ENCODE measurements at places on chromosomes 2 and 18.

- DNase-seq = no peak
These were observed 86.5 kb downstream of the INHBB start for GRCh38 chr2:120432293-120432975.

GRCh38 chr2:197672371-197672893 lies 3.0 kb downstream of the RFTN2 start:
- no peak for DNase-seq

- no peak for DNase-seq
These were observed 162.3 kb upstream of the TRIB2 start for GRCh38 chr2:12554224-12555011.

GRCh38 chr18:75253784-75254183 lies 43.2 kb downstream of the TSHZ1 start:
- DNase-seq = no peak

GRCh38 chr2:172119089-172119488 lies 16.4 kb upstream of the DLX2 start:
- peak; percentile 42 for DNase-seq

GRCh38 chr2:121234144-121234543 lies 50.9 kb downstream of the TFCP2L1 start:
- no peak for DNase-seq

GRCh38 chr2:36271266-36271665 lies 84.3 kb upstream of the CRIM1 start:
- no peak for DNase-seq

DNA sequence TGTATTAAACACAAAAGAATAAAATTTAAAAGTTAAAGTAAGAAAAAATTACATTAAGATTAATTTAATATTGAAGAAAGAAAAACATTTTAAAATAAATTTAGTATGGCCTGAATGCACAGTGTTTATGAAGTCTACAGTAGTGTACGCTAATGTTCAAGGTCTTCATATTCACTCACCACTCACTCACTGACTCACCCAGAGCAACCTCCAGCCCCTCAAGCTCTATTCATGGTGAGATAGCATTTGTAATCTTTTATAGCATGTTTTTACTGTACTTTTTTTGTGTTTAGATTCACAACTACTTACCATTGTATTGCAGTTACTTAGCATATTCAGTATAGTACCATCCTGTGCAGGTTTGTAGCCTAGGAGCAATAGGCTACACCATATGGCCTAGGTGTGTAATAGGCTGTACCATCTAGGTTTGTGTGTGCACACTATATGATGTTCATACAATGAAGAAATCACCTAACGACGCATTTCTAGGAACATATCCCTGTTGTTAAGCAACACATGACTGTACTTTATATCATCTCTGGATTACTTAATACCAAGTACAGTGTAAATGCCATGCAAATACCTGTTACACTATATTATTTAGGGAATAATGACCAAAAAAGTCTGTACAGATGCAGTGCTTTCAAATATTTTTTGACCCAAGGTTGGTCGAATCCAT lies 144.0 kb upstream of the IL1R2 start:
- no peak for DNase-seq

DNA sequence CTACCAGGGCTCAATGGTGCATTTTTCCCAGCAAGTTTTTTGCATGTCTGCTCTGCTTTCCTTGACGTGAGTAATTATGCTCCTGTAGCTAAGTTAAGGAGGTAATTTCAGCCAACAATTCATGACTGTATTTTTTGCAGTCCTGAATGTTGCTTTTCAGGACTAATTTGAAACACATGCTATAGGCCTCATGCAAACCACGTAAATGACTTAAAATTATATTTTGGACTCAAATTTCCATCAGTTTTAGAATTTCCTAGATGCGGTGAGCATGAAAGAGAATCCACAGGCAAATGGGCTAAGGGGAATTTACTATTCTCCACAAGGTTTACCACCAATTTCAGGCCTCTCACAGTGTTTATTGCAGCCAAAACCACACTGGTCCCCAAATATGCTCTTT lies 589.9 kb upstream of the LRRTM1 start:
- DNase-seq = no peak

GRCh38 chr2:119178776-119179175 lies 20.2 kb upstream of the C1QL2 start:
- no peak for DNase-seq

DNA sequence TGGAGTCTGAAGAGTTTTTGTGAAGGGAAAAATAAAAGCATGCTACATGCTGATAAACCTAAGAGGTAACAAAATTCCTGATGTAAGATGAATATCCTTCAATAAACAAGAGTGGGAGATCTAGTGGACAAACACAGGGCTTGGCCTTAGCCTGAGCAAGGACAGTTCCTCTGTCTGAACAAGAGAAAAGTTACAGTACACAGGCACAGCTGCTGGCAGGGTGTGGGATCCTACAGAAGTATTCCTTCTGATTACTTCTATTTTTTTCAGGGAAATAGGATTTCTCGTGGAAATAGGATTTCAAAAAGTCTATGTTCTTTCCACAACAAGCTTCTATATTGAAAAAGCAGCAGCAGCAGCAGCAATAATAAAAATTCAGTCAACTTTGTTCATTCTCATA lies 54.1 kb downstream of the NBAS start:
- DNase-seq = no peak

DNA sequence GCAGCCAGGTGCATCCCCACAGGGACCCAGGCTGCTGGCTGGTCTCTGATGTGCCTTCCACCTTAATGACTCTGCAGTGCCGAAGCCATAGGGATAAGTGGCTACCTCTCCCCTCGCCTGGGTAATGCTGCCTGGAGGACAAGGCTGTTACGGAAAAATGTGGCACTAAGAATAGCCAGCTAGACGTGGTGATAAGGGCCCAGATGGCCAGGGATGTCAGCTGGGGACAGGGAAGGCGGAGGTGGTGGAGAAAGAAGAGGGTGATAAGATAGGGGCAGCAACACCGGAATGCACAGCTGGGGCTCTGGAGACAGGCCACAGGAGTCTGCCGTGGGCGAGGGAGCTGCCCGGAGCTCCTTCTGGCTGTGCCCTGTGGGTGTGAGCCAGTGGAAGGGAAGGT lies 170.6 kb downstream of the FHOD3 start:
- DNase-seq = no peak

DNA sequence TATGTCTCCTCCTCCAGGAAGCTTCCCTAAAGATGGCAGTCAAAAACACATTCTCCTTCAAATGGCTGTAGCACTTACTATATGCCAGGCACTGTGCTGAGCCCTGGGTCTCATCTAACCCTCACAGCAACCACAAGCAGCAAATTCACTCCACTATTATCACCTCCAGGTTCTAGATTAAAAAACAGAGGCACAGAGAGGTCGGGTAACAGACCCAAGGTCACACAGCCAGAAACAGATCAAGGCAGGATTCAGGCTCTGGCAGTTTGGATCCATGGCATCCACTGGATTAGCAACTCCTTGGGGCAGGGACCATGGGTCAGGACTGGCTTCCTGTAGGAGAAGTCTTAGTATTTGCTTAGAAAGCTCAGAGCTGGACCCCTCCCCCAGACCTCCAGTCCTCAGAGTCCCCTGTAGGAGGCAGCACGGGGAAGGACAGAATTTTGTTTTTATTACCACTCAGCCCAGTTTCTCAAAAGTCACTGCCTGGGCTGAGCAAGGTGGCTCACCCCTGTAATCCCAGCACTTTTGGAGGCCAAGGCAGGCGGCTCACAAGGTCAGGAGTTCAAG lies 34.4 kb downstream of the ZFP36L2 start:
- no peak for DNase-seq

- no peak for DNase-seq
These were observed 221.9 kb upstream of the RBBP8 start for GRCh38 chr18:22711192-22711685.

- DNase-seq = no peak
These were observed 79.9 kb upstream of the OTOS start for GRCh38 chr2:240220371-240220770.

- DNase-seq = no peak
These were observed 288.1 kb upstream of the ZC3H15 start for GRCh38 chr2:186197955-186198354.

DNA sequence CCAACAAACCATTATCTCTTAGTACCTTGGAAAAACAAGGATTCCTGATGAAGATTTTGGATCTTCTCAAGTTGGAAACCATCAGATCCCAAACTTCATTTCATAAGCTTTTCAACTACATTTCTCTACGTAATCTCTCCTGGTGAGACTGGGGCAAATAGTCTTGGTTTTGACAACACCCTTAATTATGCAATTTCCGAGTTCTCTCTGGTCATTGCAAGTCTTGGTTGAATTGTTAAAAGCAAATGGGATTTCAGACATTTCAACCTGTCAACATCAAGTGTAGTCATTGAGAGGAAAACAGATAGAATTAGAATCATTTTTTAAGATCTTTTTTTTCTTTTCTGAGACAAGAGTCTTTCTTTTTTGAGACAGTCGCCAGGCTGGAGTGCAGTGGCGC lies 26.2 kb downstream of the KLF7 start:
- DNase-seq = peak; percentile 33

DNA sequence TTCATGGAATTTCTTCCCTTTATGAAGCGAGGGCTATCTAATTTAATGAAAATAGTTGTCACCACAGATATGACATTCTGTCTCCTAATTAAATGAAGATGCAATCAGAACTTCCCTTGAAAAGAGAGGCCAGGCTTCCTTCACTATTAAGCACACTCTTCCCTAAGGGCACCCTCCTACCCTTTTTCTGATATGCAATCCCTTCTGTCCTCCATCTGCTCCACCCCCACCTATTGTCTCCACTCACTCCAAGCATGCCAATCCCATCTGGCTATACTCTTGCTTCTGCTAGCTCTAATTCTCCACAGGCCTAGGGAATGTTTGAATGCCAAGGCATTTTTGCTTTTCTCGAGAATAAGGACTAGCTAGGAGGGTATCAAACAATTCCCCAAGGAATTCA lies 818.4 kb upstream of the FSHR start:
- no peak for DNase-seq

- peak; percentile 18 for DNase-seq
These were observed 12.0 kb downstream of the ONECUT2 start for GRCh38 chr18:57447154-57447621.

DNA sequence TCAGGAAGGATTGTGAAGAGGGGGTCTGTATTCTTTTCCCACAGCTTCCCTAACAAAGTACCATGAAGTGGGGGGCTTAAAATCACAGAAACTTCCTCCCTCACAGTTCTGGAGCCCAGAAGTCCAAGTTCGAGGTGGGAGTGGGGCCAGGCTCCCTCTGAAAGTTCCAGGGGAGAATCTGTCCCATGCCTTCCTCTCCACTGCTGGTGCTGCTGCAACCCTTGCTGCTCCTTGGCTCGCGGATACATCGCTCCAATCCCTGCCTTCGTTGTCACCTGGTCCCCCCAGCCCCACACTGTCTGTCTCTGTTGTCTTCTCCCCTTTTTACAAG lies 134.1 kb downstream of the DDX1 start:
- DNase-seq = no peak

DNA sequence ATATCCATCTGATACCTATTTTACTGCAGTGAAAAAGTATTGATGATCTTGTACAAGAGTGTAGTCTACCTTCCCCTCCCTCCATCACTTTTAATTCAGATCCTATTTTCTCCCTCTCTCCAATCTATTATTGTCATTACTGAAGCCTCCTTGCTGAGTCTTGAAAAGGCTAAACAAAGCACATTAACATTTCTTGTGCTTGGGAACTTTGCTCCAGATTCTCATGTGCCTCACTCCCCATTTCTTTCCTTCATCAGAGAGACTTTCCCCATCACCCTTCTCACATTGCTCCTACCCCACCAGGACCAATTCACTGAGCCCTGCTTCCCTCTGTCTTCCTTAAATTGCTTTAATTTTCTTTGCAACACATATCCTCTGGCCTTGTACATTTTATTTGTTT lies 736.2 kb upstream of the GCFC2 start:
- no peak for DNase-seq

DNA sequence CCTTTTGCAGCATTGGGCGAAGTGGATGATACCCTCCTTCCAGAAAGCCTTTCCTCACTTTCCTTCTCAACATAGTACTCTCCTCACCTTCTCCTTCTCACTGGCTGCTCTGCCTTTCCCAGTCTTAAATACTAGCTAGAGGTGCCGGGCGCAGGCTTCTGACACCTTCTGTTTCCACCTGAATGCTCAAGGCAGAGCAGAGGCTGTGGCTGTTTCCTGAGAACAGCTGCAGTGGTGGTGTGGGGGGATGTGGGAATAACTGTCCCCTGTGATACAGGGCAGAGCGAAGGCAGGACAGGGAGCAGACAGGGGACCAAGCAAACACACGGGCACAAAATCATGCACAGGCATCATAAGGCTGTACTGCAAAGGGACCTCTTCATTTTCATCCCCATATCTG lies 303.1 kb downstream of the SS18 start:
- DNase-seq = no peak

DNA sequence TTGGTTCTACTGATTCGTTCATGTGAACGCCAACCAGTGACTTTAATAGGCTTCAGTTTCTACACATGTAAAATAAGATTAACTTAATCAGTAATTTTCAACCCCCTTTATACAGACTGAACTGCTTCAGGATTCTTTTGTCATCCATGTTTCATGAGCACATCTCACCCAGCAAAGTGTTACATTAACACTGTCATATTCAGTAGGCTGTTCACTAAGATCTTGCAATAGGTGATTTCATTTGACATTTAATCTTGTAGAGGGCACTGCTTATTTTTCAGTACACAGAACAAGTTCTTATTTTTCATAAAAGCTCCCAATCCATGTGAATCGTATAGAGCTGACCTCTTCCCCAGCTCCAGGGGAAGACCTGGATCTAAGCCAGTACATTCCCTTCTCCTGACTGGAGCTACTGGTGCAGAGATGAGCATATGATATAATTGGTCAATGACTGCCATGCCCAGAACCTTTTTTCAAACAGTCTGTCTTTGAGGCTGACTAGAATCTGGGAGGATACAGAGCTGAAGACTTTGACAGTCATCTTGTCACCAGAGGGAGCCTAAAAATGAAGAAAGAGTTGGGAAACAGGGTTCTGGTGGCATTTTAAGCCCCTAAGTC lies 72.2 kb upstream of the CHRNA1 start:
- DNase-seq = no peak

- DNase-seq = peak; percentile 54
These were observed 52.3 kb upstream of the ITGB6 start for GRCh38 chr2:160252278-160252887.

DNA sequence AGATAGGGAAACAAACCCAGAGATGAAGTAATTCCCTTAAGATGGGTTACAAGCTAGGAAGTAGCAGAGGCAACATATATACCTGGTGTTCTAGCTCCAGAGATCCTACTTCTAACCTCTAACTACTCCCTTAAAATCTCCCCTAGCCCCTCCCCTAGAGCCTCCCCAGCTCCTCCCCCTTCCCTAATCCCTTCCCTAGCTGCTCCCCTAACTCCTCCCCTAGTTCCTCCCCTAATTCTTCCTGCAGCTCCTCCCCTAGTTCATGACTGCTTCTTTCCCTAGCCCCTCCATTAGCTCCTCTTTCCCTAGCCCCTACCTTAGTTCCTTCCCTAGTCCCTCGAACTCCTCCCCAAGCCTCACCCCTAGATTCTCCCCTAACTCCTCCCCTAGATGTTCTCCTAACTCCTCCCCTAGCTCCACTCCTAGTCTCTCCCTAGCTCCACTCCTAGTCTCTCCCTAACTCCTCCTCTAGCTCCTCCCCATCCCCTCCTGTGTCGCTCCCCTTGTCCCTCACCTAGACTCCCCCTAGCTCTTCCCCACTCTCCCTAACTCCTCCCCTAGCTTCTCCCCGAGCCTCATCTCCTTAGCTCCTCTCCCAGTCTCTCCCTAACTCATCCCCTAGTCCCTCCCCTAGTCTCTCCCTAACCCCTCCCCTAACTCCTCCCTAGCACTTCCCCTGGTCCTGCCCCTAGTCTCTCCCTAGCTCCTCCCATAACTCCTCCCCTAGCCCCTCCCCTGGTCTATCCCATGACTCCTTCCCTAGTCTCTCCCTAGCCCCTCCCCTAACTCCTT lies 108.9 kb downstream of the CD226 start:
- no peak for DNase-seq

- DNase-seq = no peak
These were observed 55.9 kb downstream of the ACVR1C start for GRCh38 chr2:157572725-157573124.

Measured in AML-193 (cell line).